ENCODE measurements at places on chromosomes 2 and 18.

- DNase-seq: no peak
Measured at GRCh38 chr2:128347171-128347558, 28.5 kb upstream of the HS6ST1 start.

GRCh38 chr2:3962719-3963118 lies 259.3 kb downstream of the DCDC2C start:
- no peak for DNase-seq

GRCh38 chr18:44187090-44187489 lies 493.6 kb upstream of the SETBP1 start:
- no peak for DNase-seq

DNA sequence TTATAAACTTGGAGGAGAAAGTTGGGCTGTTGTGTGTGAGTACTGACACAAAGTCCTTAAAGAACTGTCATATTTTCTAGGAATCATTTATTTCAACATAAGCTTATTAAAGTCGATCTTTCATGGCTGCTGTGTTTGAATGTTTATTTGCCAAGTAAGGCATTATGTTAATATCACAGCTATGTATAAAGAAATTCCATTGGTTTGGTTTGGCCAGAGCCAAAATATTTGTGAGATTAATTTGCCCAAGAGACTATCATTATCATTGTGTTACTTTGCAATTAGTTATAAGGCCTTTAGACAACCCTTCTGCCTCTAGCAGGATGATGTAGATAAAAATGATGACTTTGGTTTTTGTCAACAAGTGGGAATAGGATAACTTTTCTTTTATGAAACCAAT lies 240.6 kb upstream of the NT5C1B start:
- DNase-seq: no peak

DNA sequence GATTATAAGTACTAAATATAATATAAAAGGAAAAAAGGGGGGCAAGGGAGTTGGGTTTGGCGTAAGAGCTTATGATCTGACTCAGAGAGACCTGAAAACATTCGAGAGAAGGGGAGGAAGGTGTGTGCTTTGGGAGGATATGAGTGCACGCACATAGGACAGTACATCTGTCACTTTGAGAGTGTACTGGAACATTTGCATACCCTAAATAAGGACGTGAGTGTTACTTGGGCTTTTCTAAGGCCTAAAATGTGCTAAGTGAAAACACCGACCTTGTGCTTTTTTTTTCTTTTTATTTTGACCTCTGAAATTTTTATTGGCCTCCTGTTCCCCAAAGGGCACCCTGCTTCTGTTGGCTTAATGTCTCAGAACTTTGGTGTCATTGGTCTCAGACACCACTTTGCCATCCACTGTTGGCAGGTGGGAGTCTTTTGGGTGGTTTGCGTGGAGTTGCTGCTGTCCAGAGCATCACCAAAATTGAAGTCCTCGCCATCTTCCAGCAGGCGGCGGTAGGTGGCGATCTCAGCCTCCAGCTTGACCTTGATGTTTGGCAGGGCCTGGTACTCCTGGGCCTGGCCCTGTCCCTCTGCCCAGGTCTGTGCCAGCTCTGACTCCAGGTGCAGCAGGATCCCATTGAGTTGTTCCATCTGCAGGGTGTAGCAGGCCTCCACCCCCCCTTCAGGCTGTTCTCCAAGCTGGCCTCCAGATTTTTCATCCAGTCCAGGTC lies 57.7 kb downstream of the CD28 start:
- no peak for DNase-seq

DNA sequence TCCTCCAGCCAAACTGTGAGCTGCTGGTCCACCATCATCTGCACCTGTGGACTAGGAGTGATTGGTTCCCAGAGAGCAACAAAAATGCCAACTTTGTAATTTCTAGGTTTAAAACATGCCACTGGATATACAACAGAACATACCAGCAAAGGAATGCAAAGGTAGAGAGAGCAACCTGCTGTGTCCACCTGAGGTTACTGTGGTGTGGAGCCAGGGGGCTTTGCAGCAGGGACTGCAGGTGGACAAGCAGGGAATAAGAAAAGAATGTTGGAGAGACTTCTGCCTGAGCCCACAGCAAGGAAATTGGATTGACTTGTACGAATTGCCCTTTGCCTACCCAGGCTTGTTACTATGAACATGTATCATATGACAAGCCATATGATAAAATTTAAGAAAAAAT lies 345.2 kb upstream of the SPHKAP start:
- DNase-seq: no peak

DNA sequence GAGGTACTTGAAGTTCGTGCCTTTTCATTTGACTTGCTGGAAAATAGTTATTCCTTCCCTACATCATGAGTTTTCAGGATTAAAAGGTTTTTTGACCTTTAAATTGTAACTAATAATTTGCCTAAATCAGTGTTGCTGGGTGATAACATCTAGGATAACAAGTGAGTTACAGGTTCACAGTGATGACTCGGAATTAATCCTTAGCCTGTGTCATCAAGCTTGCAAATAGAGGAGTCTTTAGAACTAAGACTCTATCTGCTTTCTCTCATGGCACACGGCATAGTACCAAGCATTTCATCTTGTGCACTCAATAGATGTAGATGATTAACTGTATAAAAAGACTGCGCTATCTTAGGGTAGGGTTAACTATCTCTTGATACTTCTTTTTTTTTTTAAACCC lies 79.5 kb downstream of the CAMKMT start:
- no peak for DNase-seq

DNA sequence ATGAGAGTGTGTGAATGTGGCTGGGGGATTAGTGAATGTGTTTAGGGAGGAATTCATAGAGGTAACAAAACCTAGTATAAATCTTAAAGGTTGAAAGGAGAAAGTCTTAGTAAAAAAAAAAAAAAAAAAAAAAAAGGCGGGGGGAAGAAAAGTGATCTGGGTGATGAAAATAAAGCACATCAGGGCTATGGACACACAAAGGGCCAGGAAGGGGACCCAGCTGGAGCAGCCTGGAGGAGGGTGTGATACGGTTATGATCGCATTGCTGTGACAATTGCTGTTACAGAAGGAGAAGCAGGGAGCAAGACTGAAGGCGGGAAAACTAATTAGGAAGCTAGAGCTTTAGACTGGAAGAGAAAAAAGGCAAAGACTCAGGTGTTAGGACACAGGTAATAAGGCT lies 85.4 kb downstream of the DLGAP1 start:
- no peak for DNase-seq

DNA sequence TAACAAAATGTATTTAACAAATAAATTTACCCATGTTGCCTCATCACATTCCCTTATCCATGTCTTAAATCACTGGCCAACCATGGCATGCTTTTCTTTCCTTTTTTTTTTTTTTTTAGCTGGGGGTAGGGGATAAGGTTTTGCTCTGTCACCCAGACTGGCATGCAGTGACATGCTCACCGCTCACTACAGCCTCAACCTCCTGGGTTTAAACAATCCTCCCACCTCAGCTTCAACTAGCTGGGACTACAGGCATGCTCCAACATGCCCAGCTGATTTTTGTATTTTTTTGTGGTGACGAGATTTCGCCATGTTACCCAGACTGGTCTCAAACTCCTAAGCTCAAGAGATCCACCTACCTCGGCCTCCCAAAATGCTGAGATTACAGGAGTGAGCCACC lies 266.4 kb downstream of the THSD7B start:
- DNase-seq: no peak

GRCh38 chr2:229060147-229060546 lies 210.9 kb downstream of the PID1 start:
- no peak for DNase-seq

DNA sequence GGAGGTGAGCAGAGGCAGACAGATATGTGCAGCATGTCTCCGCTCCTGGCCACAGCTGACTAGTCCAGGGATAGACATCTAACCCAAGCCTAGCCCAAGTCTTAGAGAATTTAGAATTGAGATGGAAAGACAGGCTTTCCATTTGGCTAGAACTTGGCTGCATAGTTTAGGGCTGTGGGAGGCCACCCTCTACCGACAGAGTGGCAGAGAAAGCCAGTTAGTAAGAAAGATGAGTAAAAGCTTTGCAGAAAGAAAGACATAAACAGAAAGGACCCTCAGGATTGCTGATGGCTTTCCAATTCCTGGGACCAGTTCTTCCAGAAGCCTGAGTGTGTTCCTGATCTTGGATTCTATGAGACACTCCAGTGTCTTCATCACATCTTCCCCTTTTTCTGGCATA lies 62.1 kb downstream of the DYM start:
- no peak for DNase-seq

DNA sequence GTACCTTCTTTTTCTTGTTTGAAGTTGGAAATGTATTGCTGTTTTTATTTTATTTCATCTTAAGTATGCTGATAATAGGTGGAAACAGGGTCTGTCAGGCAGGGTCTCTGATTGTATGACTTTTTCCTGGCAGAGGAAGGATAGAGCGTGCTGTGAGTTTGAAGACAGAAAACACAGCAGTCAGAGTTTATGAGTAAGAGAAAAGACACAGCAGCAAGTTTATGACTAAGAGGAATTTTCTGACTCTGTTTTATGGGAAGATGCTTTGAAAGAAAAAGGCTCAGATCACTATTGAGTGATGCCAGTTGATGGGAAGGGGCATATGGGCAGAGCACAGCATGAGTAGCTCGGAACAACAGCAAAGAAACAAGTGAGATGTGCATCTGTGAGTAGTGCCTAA lies 379.1 kb downstream of the MEIS1 start:
- DNase-seq: no peak

DNA sequence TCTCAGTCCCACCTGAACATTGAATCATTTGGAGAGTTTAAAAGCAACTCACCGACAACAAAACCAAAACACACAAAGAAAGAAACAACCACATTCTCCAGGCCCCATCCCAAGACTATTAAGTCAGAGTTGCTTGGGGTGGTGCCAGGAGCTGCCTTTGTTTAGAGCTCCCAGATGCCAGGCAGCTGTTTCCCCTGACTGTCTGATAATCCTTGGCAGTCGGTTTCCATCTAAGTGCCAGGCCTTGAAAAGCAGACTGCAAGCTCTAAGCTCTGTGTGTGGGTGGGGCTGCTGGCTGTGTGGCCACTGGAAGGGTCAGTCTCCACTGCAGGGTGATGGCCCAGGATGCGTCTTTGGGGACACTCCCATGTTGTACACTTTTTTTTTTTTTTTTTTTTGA lies 255.3 kb upstream of the AGAP1 start:
- DNase-seq: peak; percentile 63
